Activated T-cell treated with anti-CD3 and anti-CD28 coated beads for 1 hour (primary cell): ENCODE measurements at places on chromosomes 3 and 15.

DNA sequence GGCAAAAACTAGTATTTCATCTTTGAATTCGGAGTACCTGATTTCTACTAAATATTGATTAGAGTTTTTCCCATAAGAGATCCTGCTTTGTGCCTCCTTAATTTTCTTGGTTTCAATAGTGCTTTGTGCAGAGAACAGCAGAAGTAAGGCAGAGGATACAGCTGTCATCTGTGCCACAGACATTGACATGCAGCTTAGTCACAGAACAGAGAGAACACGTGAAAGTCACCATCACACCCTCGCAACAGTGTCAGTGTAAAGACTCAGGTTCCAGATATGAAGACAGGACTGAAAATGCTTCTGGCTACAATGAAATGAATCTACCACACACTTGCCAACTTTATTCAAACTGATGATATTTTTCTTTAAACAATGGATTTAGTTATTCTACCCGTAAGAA is 942.8 kb upstream of the CFAP20DC start:
- DNase-seq = no peak

- DNase-seq = no peak
These were observed 13.7 kb upstream of the ULK4 start for GRCh38 chr3:41975416-41976103.

GRCh38 chr15:64029633-64030032 is 16.7 kb downstream of the DAPK2 start:
- no peak for DNase-seq

DNA sequence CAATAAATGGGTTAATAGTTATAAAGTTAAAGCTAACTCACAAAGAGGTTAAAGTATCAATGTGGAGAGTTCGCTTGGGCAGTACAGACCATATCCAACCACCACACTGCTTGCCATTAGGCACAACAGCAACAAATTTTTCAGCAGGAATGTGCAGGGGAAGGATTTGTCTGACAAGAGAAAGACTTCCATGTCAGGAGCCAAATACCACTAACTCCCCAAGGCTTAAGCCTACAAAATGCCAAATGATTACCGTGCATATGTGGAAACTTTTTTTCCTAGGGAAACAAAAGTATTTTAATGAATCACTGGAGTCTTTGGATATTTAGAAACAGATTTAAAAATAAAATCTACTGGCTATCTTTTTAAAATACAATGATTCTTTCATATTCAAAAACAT is 8.1 kb downstream of the VGLL3 start:
- DNase-seq = no peak

- DNase-seq = no peak
These were observed 102.0 kb upstream of the CHMP2B start for GRCh38 chr3:87125116-87125515.
